T-cell (primary cell): ENCODE measurements at places on chromosomes 12 and 14.

DNA sequence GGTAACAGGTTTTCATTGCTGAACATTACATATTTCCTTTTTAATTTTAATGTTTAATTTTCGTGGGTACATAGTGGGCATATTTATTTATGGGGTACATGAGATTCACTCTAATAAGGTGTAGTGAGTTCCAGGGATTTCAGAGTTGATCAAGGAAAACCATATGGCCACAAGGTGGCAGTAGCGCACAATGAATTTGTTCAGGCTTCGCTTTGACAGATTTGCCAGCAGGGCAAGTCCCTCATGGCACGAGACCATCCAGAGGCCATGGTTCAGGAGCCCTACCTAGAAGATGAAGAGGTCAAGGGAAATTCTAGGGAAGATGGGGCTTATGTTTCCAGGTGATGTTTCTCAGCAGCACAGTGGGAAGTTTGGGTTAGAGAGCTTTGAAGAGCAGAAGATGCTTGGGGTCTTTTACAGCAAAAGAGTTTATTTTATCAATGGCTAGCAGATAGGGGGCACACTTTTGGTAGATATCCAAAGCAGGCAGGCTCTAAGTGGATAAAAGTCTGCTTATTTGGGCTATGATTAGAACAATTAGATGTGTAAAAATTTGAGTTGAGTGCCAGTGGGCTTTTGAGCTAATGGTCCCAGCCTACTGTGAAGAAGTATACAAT is 1004.4 kb downstream of the AACS start:
- DNase-seq: no peak

DNA sequence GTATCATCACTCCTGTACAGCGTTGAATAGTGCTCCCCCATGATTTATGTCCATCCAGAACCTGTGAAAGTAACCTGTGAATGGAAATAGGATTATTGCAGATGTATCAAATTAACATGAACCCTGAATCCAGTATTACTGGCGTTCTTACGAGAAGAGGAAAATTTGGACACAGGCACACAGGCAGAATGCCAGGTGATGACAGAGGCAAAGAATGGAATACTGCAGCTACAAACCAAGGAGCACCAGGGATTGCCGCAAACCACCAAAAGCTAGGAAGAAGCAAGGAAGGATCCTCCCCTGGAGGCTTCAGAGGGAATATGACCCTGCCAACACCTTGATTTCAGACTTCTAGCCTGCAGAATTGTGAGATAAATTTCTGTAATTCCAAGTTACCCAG is 113.5 kb upstream of the EGLN3 start:
- no peak for DNase-seq

GRCh38 chr14:38389681-38390080 is 133.8 kb upstream of the CLEC14A start:
- DNase-seq: no peak

DNA sequence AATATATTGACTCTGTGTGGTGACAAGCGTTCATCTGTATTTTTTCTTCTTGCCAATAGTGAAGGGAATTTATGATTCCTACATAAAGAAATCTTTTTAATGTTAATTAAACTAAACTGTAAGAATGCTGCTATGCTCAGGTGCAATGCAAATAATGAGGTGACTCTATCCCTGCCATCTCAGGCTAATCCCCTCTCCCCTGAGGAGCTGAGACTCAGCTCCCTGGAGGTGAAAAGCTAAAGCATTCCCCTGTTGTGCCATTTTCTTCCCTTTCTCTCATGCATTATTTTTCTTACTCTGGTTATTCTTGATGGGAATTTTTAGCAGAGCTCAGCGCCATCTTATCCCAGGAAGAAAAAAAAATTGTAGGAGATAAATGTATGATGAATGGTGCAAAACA is 113.9 kb upstream of the FGD4 start:
- no peak for DNase-seq

GRCh38 chr12:129610601-129611120 is 293.2 kb downstream of the TMEM132D start:
- no peak for DNase-seq
